ENCODE measurements at places on chromosomes 5 and 9. TPM values are rescaled to one million over a fixed set of nuclear protein-coding genes. Genes with fewer than 3 reads are reported as not detected.

Gene ZNF367
- 1.8 TPM for total RNA-seq

Gene TMC1
- total RNA-seq: 0.82 TPM

Gene PCDHGA6
- 6.6 TPM for total RNA-seq

Gene ACOT12
- total RNA-seq: not detected

Gene SLC36A3
- total RNA-seq: not detected

Gene HAND1
- not detected for total RNA-seq

Gene FYB1
- total RNA-seq: not detected

Measured in glomerular endothelial cell (primary cell).